Myocyte (in vitro differentiated cells): ENCODE measurements at places on chromosomes 12 and 14. TPM values are rescaled to one million over a fixed set of nuclear protein-coding genes. Genes with fewer than 3 reads are reported as not detected.

- peak; percentile 41 for DNase-seq
Measured at GRCh38 chr12:43893670-43894069, 57.8 kb downstream of the TMEM117 start.

DNA sequence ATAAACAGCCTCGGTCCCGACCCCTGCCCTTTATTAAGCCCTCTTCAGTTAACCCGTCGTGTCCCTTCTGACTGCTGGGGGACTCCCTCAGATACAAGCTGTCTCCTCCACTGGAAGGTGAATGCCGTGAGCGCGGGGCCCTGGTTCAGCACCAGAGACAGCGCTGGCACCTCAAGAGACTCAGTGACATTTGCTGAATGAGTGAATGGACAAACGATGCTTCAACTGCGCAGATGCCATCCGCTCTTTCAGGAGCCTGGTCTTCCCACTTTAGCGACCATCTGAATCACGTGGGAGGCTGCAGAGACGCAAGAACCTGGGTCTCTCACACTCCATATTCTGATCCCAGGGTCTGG is 92.6 kb upstream of the SFSWAP start:
- DNase-seq: peak; percentile 31

- no peak for DNase-seq
Measured at GRCh38 chr12:22689876-22690275, 64.9 kb downstream of the ETNK1 start.

- no peak for DNase-seq
Measured at GRCh38 chr12:87943023-87943422, 86.2 kb downstream of the C12orf50 start.

- no peak for DNase-seq
Measured at GRCh38 chr12:10368206-10369171, 21.4 kb downstream of the KLRK1 start.

- no peak for DNase-seq
Measured at GRCh38 chr14:39339003-39339402, 93.2 kb downstream of the FBXO33 start.

DNA sequence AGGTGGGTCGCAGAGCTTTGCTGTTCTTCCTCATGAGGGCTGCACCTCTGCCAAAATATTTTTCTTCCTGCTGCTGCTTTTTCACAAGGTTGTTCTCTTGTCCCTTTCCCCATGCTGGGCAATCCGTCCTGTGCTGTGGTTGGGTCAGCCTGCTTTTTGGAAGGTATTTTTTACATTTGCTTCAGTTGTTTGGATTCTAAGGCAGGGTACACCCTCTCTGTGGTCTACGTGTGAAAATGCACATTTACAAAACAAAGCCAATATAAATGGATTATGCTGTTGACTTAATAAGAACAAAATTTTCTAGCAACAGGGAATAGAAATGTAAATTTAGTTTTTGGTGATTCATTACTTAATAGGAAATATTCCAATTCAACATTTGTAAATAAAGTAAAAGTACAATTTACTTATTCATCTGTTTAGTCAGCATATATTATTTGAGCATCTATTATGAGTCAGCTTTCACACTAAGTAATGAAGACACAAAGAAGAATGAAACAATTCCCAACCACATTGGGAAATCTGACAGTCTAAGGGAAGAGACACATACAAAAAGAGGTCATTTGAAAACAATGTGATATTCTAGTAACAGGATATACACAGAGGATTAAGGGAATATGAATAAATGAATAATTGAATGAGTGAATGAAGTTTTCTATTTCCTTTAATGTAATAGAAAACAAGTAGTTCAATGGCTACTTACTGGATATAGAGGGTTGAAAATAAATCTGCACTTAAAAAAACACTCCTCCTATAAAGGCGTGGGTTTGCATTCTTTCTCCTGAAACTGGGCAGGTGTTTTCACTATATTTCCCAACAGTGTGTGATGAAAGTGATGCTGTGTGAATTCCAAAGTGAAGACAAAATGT is 94.6 kb upstream of the PRICKLE1 start:
- DNase-seq: peak; percentile 31

PAN2 gene
- total RNA-seq: 44.4 and 49.3 TPM in 2 replicates

CEBPE gene
- not detected in 2 replicates for total RNA-seq
